ENCODE measurements at places on chromosomes 3 and 15.

- DNase-seq = no peak
Observed at GRCh38 chr15:67321352-67321751, 66.8 kb downstream of the IQCH start.

- DNase-seq = no peak
Observed at GRCh38 chr3:194937144-194937543, 251.5 kb downstream of the FAM43A start.

DNA sequence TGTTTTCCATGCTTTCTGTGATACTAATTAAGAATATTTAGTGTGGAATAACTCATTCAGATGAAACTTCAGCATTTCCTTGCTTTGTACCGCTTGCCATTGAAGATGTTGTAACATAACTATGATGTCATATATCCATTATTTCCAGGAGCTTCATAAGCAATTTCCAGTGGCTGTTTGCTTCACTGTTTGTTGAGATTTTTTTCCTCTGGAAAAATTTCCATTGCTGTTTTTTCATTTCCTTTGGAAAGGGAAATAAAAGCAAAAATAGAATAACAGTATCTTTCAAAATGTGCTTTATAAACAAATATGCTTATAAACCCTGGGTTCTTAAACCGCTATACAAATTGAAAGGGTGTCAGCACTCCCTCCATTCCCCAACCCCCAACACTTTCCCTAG, 319.6 kb upstream of the SEMA6D start:
- DNase-seq = no peak

DNA sequence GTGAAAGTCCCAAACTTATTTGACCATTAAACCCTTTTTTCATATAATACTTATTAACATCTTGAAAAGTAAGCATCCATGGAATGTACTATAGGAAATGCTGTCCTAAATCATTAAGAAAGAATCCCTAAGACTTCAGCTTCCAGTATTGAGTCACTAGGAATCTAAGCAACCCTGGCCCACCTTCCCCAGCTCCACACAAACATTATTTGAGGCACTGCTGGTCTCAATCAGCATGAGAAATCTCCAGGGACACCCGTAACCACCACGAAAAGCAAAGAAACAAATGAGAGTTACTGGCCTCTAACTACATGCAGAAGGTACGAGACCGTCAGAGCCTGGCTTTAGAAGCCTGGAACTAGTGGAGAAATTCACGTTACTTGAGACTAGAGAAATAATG, 68.2 kb downstream of the POLQ start:
- no peak for DNase-seq

Data from esophagus squamous epithelium (tissue), 5 donors.